ENCODE measurements at places on chromosomes 2 and 18.

GRCh38 chr2:64380853-64381527 is 73.0 kb upstream of the LGALSL start:
- no peak for DNase-seq

DNA sequence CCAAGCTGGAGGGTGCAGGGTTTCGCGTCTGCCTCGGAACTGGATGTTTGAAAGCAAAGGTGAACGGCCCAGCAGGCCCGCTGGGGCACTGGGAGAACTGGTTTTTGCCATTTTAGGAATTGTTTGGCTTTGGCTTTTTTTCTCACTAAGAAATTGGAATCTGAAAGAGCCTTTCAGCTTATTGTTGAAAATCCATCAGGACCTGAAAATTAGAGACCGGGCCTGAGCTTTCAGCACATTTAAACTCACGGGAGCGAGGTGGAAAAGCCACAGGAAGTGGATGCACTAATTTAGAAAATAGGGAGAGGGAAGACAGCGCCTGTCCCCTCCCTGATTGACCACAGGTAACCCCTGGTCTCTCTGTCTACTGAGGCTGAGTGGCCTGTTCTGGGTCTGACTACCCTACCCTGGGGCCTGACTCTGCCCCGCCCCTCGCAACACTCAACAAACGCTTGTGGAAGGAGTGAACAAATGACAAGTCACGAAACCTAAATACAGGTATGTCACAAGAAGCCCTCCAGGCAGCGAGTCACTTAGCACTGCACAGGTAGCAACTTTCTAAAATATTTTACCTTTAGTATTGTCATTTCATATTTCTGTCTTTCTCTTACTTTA is 100.3 kb upstream of the MBOAT2 start:
- DNase-seq = no peak

DNA sequence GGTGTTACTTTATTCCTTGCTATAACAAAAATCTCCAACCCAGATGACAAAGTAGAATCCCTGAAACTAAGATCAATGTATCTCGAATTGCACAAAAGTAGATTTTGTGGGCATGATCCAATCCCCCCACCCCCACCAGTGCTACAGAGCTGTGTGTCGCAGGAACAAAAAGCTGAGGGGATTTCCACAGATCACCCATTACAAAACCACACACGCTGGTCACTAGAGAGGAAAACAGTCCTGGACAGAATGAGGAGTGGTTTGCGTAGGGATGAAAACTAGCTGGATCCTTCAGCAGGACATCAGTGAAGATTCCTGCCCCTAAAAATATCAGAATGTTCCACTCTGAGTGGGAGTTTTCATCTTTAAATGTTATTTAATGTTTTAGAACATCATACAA is 165.3 kb upstream of the STK17B start:
- DNase-seq = no peak

DNA sequence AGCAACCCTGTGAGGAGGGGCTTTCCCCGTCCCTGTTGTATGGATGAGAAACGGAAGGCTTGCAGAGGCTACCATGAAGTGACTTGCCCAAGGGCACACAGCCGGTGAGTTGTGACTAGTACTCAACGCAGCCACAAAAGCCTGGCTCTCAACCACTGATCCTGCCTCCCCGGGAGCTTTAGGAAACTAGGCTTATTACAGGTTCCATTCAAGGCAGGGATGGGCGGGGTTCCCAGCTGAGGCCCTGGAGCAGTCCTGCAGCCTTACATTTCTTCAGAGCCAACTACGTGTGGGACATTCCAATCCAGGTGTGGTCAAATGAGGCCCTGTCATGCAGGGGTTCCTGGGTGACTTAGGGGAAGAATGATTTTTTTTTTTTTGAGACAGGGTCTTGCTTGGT is 59.6 kb downstream of the MEX3C start:
- no peak for DNase-seq

- no peak for DNase-seq
Observed at GRCh38 chr2:68653034-68653433, 9.7 kb downstream of the PROKR1 start.

DNA sequence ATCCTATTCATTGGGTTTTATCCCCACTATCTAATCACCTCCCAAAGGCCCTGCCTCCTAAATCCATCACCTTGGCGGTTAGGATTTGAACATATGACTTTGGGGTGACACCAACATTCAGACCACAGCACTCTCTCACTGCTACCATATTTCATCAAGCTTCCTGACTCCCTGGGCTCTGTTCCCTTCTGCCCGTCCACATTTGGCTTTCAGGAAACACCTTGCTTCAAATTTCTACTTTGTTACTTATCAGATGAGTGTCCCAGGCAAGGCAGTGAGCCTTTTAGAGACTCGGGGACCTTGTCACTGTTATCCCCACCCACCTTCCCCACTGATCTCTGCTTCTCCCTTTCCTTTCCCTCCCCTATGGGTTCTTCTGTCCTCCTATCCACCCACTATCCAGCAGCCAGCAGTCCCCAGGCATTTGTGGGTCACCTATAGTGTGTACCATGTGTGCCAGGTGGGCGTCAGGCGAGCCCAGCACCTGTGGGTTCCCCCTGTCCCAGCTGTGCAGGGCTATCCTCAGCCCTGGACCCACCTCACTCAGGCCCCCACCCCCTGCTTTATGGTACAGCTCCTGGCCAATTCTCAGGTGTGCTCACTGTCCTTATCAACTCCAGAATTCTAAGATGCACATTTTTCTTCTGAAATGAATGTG is 230.9 kb downstream of the LOXHD1 start:
- DNase-seq = no peak

GRCh38 chr18:55858661-55859515 is 270.9 kb upstream of the TCF4 start:
- no peak for DNase-seq

GRCh38 chr2:168601741-168602140 is 145.7 kb downstream of the CERS6 start:
- no peak for DNase-seq

DNA sequence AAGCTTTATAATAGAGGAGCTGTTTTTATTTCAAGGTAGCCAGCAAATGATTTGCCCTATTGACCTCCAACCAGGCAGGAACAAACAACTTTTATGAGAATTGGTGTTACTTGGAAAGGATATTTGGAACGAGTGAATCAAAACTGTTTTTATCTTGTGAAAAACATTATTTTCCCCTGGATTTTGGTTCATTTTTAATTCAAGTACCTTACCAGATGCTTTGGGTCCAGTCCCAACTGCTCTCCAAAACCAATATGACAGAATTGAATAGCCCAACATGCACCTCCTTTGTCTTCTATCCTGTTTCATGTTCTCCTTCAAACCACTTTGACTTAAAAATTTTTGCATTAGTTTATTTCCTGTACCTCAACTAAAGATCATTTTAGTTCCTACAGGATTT is 178.6 kb upstream of the RBMS1 start:
- DNase-seq = no peak

DNA sequence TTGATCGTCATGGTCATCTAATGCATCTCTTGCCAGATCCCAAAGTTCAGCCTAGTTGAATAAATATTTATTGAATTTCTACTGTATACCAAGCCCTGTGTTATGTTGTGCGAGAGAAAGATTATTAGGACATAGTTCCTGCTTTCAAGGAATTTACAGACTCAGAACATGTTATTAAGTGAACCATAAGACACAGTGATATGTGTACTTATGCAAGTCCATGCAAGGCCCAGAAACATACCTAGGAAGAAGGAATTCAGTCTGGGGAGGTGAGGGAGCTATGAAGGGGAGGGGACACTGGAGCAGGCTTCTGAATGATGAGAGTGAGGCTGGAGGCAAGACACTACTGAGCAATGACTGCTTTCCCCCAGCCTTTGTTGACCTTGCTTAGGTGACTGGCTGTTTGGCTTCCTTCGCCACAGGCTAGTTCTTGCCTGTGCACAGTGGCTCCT is 81.4 kb downstream of the ACAA2 start:
- DNase-seq = no peak

DNA sequence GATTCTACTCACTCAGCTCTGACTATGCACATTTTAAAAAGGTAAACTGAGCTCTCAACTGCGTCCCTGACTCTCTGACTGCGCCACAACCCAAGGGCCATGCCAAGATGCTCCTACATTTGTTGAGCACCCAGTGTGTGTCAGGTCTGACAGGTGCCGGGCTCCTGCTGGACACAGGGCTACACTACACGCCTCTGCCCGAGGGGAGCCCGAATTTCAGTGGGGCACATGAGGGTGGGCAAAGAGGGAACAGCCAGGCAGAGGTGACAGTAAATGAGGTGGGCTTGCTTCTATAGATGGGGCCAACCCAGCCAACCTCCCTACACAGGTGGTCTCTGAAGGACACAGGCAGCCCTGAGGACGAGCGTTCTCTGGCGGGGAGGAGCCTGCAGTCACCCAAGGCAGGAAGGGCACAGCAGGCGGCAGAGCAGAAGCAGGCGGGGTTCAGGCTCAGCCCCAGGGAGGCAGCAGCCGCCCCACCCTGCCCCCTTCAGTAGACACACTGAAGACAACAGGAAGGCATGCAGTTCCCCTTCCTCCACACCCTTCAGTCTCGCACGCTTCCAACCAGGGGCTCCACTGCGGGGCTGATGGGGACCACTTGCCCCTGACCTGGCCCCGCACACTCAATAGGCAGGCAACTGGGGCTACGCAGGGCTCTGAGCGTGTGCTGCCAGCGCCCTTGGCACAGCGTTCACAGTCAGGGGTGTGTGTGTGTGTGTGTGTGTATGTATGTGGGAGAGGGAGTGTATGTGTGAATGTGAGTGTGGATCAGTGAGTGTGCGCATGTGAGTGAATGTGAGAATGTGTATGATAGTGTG is 98.4 kb downstream of the UXS1 start:
- peak; percentile 92 for DNase-seq

All from activated naive CD4-positive, alpha-beta T cell treated with anti-CD3 and anti-CD28 coated beads, Interleukin-2, amount 10 ng/mL, durations not matched to agents 7 days and 5 days (primary cell).